ENCODE measurements at places on chromosomes 1 and 21. TPM values are rescaled to one million over a fixed set of nuclear protein-coding genes. Genes with fewer than 3 reads are reported as not detected.

- DNase-seq: peak; percentile 53
Observed at GRCh38 chr1:155981266-155982088, 3.1 kb upstream of the ARHGEF2 start.

DNA sequence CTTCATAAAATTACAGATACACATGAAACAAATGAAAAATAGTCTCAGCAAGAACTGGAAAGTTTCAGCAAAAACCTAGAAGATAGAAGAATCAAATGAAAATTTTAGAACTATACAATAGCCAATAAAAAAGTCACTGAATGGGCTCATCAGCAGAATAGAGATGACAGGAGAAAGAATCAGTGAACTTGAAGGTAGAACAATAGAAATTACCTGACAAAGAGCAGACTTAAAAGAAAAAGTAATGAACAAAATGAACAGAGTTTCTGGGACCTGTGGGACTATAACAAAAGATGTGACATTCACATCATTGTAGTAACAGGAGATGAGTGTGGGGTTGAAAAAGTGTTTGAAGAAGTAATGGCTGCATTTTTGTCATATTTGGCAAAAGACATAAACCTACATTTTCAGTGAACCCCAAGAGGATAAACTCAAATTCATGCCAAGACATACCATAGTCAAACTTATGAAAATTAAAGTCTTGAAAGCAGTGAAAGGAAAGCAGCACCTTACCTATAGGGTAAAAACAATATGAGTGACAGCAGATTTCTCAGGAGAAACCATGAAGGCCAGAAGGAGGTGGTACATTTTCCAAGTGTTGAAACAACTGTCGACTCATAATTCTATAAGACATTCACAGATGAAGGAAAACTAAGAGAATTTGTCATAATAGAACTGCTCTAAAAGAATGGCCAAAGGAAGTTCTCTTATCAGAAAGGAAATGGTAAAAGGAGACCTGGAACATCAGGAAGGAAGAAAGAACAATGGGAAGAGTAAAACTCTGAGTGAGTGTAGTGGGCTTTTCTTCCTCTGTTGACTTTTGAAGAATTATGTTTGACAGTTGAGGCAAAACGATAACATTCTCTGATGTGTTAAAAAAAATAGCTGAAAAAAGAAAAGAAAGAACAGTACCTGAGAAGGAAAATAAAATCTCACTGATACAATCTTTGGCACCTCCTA, 23.5 kb downstream of the NTPCR start:
- no peak for DNase-seq

DNA sequence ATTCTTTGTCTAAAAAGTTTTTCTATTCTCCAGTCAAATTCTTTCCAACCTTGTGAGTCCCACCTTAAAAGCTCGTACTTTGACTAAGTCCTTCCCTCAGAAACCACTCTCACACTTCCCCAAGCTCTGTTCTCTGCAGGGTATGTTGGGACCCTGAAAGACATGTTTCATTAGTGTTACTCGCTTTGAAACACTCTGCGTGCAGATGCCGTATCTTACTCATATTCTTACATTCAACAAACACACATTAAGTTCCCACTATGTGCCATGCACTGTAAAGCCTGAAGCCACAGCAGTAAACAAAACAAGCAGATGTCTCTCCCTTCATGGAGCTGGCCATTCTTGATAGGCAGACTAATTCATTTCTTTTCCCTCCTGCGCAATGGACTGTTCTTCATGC, 229.7 kb downstream of the RERE start:
- DNase-seq: no peak

DNA sequence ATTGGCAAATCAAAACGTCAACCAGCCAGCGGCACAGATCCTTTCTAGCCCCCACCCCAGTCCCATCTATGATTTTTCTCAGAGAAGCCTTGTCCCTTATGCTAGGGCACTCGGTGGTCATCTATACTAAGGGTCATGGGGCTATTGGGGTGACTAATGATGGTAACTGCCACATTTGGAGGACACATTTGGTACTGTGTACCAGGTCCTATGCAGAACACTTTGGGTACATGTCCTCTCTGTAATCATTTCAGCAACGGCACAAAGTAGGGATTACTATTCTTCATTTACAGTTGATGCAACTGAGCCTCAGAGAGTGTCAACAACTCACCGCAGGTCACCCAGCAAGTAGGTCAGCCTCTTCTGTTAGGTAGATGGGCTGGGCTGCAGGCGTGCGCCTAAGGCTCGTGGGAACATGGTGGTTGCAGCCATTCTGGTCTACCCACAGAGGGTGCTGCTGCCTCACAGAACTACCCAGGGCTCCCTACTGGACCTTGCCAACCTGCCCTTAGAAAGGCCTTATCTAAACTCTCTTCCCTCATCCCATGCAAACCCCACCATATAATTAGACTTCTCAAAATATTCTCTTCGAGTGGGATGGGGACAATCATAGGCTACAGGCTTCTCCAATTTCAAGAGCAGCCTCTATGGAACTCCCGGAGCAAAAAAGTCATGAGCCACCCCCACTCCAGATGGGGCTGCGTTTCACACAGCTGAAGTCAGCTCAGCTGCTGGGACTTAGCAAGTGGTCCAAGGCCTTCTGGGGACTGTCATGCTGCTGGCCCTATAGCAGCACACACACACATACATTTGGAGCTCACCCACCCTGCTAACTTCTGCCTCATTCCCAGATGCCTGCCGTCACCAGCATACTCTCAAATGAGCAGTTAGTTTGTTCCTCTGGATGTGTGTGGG, 5.8 kb upstream of the SDHB start:
- peak; percentile 65 for DNase-seq

DNA sequence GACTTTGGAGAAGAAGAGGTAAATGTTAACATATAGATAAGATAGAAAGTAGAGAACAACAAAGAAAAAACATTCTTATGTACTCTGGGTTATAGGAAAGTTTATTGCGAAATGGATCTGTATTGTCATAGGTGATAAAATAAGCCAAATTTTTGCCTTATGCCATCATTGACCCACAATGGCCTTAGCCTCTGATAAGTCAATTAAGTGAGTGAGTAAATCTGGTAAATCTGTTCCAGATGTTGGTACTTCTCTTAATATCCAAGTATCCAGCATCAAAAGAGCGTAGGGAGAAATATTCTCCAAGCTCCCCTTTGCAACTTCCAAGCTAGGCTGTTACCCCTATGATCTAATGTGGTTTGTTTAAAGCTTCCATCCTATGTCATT, 38.3 kb upstream of the CLCA4 start:
- no peak for DNase-seq

DNA sequence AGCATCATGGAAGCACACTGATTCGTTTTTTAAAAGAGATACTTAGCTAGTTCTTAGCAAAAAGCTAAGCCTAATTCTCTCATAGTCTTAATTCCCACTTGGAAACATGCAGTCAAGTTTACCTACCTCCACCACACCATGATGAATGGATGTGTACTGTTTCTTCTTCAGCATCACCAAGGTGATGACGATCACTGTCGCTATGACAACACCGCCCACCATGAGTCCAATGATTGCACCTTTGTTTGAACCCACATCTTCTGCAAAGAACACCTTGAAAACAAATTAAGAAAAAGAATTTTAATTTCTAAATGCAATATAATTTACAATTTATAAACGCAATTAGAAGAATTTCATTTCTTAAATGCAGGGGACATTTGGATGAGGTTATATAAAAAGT, 156.8 kb downstream of the GABPA start:
- peak; percentile 41 for DNase-seq

GRCh38 chr1:51410568-51411460, 80.5 kb upstream of the TTC39A start:
- DNase-seq: no peak

DNA sequence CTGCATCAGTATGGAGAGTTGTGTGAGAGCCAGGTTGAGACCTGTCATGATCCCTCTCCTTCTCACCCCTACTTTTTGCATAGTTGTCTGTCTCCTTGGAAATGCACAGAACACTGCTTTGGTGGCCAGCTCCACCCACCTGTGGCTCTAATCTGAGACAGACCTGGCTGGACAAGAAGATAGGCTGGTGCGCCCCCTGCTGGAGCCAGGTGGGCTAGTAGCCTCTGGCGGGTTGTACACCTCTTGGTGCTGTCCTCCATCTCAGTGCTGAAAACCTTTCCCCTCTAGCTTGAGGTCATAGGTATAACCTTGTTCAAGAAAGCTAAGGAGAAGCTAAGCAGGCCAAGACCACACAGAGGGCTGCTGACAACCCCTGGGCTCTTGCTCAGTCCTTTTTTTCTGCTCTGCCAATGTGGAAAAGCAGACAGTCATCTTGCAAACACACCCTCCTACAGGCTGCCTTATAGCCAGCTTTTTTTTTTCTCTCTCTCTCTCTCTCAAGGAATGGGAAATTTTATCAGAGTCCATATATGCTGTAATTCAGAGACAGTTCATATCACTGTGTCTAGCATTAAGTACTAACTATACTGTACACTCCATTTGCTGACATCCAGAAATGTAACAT, 58.8 kb upstream of the SPATA6 start:
- DNase-seq: peak; percentile 79

DNA sequence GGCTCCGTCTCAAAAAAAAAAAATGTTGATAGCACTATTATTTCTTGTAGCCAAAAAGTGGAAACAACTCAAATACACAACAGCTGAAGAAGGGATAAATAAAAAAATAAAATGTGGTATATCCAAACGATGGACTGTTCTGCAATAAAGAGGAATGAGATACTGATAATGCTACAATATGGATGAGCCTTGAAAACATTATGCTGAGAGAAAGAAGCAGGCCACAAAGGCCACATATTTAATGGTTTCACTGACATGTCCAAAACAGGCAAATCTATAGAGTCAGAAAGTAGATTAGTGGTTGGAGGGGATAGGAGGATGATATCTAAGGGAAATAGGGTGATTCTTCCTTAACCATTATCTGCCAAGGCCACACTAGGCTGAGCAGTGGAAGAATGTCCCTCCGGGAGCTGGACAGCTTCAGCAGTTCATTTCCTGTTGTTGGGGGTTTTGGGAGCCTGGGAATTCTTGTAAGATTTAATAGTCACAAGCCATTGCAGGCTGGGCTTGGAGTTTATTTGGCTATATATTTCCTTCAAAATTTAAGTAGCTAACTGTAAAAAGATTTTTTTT, 53.5 kb downstream of the ST3GAL3 start:
- no peak for DNase-seq

GRCh38 chr1:53133261-53134041, 9.0 kb downstream of the SLC1A7 start:
- DNase-seq: no peak

GRCh38 chr1:161172776-161173376, 4.4 kb downstream of the B4GALT3 start:
- no peak for DNase-seq

GRCh38 chr1:245108909-245109308, 45.9 kb upstream of the KIF26B start:
- no peak for DNase-seq

GRCh38 chr21:37062593-37062935, 10.3 kb downstream of the PIGP start:
- DNase-seq: no peak

DNA sequence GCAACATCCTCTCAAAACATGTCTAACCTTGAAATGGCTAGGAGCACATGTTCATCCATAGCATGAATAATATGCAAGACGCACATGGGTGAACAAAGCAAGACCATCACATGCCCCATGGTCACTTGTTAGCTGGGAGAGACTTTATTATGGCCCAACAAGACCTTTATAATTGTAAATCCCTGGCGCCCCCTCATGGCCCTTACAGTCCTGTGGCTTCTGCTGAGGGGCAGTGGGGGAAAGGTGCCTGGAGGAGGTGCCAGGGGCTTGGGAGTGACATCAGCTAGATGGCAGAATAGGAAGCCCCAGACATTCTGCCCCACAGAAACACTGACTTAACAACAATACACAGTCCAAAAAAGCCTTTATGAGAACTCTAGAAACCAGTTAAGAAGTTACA, 51.7 kb downstream of the CSMD2 start:
- no peak for DNase-seq

DNA sequence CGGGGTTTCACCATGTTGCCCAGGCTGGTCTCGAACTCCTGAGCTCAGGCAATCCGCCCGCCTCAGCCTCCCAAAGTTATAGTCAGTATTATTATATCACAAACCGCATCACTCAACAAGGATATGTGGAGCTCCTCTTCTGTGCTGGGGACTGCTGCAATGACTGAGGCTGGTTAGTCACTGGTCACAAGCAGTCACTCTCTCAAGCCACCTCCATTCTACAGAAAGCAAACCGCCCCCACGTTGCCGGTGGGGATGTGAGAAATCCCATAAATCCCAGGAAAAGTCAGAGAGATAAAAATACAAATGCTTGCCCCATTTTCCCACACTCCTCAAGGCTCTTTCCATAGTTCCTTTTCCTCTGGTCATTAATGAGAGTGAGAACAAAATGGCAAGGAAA, 155.7 kb downstream of the ADSS2 start:
- no peak for DNase-seq

- no peak for DNase-seq
Observed at GRCh38 chr1:1179983-1180861, 6.5 kb downstream of the TTLL10 start.

DNA sequence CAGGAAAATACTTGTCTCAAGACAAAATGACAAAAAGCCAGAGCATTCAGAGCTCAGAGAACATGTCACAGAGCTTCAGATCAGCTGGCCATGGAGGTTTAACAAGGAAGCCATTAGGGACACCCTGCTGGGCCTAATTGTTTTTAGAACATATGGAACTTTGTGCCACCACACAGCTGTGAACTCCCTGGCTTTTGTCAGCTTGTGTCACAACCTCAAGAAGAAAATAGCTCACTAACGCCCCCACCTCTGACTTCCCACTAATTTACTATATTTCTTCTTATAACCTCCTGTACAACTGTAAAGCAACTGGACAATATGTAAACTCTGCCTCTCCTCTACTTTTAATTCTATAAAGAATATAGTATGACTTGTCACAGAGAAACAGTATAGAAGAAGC, 21.0 kb upstream of the TDRD10 start:
- DNase-seq: no peak

- DNase-seq: no peak
Observed at GRCh38 chr1:197620714-197621163, 154.5 kb downstream of the DENND1B start.

GRCh38 chr21:38229260-38229877, 27.4 kb upstream of the KCNJ15 start:
- no peak for DNase-seq

- DNase-seq: no peak
Observed at GRCh38 chr1:199685369-199685768, 342.1 kb upstream of the NR5A2 start.

- DNase-seq: no peak
Observed at GRCh38 chr1:41378999-41379737, 17.9 kb downstream of the FOXO6 start.

Gene IGSF3
- total RNA-seq: 3.8 TPM

Gene NBPF14
- 14.8 TPM for total RNA-seq

Gene NPHS2
- total RNA-seq: not detected

Gene MNDA
- not detected for total RNA-seq

Gene GPR25
- not detected for total RNA-seq

Gene MEX3A
- 0.79 TPM for total RNA-seq

Gene KCNJ10
- total RNA-seq: 0.11 TPM

Gene LPGAT1
- total RNA-seq: 24.9 TPM

Gene DENND2D
- total RNA-seq: 190 TPM

Gene SYCP1
- not detected for total RNA-seq

Gene MYOG
- not detected for total RNA-seq

Gene DCST1
- not detected for total RNA-seq
